ENCODE measurements at places on chromosomes 2 and 18.

- no peak for ATAC-seq
Measured at GRCh38 chr2:240603846-240604245, 17.3 kb downstream of the CAPN10 start.

DNA sequence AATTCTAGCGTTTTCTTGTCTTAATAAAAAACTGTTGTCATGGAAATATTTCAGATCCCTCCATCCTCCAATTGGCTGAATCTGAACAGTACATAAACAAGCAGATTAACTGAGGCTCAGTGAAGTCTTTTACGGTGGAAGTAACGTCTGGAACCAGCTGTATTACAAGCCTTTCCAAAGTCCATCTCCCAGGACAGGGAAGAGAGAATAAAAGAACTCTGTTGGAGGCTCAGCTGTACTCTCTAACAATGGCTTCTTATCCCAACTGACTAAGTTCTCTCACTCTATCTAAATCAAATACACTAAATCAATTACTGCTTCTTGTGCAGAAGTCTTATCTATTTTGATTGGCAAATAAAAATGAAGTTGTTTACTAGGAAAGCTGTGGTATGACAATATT is 19.9 kb upstream of the NEDD4L start:
- no peak for ATAC-seq

DNA sequence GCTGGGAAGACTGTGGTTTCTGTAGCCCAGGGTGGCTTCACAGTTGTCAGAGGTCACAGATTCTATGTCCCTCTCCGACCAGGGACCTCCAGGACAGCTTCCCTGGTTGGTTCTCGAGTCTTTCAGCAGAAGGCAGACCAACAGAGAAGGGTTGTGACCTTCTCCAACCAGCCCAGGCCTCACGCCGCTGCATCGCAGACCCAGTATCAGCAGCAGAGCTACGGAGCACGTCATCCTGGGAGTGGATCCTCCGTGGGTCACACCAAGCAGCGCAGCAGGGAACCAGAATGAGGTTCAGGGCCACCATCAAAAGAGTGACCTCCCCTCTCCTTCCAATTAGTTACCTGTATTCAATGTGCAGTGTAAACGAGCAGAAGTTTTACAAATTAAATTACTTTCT is 49.3 kb downstream of the ST3GAL5 start:
- no peak for ATAC-seq

DNA sequence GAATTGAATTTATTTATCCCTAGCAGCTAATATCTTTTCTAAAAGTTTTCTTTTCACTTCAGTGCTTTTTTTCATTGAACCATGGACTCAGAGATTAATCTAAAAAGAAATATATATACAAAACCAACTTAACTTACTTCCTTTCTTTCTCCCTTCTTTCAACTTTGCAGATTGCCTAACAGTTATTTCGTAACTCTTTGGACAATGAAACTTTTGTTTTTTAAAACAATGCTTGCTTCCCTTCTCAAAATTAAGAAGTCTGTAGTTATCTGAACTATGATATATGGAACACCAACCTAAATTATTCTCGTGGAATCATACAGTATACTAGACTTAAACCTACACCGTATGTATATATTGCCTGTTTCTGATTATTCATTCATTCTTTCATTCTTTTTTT is 62.9 kb downstream of the MIB1 start:
- ATAC-seq = no peak

- ATAC-seq = no peak
Measured at GRCh38 chr2:151251012-151251411, 10.7 kb downstream of the RBM43 start.

GRCh38 chr2:220533485-220533884 is 906.1 kb downstream of the SLC4A3 start:
- ATAC-seq = no peak

DNA sequence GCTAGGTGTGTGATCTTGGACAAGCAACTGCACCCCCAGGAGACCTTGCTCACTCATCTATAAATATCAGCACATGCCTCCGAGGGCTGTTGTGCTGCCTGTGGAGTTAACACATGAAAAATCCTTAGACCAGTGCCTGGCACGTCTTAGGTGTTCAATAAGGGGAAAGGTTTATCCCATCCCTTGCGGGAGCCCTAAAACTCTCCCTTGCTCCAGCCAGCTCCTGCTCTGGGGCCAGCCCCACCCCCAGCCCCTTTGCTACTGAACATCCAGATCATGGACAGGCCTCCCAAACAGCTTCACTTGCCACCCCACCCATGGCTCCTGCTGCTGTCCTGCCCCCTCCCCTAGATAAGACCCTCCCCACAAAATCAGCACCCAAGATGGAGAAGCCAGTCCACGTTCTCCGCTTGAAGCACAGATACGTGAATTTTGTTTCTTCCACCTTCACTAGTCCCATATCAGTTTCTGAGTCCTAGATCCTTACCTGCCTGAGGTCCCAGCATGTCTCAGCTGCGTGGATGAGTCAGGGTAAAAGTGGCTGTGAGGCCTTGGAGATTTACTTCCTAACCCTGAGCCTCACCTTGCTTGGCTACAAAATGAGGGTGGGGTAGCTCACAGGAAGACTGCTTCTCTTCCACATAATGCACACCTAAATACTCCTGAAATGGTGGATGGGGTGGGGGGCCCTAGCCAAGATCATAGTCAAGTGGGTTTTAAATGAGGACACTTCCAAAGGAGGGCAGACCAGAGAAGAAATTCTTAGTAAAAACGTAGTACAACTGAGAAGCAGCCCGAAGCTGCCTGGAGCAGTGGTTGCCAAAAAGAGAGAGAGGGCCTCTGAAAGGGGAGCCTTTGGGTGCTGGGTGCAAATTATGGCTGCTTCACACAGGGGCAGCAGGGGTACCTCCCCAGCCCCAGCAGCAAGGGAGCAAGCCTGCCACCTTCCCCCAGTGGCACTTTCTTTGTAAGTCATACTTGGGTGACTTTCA is 40.4 kb downstream of the C1QL2 start:
- ATAC-seq = no peak

GRCh38 chr18:23383494-23383893 is 69.6 kb upstream of the RIOK3 start:
- ATAC-seq = no peak

GRCh38 chr18:63098018-63098981 is 221.3 kb downstream of the BCL2 start:
- peak; percentile 44 for ATAC-seq

GRCh38 chr2:46025676-46026075 is 271.5 kb upstream of the EPAS1 start:
- no peak for ATAC-seq

DNA sequence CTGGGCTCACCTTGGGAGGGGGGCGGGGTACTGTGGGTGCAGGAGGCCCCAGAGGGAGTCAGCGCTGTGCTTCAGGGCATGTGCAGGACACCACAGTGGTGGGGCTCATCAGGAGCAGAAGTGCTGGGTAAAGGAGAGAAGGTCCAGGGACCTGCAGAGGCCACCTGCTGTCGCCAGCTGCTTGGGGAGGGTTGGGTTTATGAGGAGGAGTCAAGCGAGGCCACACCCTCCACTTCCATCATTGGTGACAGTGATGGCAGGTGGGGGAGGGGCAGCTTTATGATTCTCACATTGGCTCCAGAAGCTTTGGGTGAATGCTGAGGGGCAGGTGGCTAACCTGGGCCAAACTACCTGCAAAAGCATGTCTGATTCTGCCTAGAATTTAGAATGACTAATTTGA is 392.6 kb downstream of the HRH4 start:
- ATAC-seq = no peak

GRCh38 chr2:188314314-188315054 is 22.8 kb downstream of the GULP1 start:
- ATAC-seq = no peak

DNA sequence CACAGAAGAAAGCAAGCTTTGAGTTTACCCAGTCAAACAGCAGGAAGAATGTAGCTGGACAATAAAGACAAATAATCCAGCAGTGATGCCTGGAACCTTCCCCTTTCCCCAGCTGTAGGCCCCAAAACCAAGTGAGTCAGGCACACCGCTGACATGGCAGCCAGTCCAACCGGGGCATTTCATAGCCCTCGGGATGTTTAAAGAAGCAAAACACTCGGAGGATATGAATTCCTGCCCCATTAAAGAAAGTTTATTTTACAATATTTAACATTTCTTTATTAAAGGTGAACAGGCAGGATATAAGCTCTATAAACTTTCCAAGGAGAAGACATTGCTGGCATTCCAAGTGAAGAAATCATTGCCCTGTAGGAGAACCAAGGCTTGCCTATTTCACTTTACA is 507.6 kb upstream of the TNP1 start:
- ATAC-seq = no peak

DNA sequence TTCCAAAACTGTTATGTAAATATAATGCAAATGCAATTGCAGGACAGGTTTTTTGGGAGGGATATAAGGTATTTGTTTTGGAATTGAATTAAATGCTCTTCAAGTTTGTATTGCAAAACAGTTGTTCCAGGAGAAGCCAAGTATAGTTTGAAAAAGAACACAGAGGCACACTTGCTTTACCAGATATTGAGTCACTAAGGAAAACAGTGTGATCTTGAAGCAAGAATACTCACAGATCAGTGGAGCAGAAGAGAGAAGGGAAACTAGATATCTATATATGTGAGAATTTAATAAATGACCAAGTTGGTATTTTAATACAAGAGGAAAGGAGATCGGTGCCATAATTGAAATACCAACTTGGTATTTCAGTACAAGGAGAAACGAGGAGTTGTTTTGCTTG is 178.9 kb downstream of the CAPN13 start:
- no peak for ATAC-seq

DNA sequence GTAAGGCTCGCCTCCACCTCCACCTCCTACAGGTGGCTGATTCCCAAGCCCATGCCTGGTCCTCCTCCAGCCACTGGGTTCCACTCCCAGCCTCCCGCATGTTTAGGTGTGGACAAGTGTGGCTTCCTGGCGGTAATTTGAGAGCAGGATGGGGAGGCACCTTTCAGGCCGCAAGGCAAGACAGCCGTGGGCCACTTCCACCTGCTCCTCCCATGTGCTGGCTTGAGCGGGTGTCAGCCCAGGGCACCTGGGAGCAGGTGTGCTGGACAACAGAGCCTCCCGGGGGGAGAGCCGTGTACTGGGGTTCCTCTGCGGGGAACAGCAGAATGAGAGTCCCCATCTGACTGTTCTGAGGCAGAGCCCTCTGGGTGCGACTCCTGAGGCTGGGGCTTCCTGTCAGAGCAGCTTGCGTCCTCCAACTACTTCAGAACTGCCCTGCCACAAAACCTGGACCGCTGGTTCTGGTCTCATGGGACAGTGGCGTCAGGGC is 83.9 kb downstream of the TPO start:
- no peak for ATAC-seq

GRCh38 chr2:188410504-188411235 is 119.0 kb downstream of the GULP1 start:
- ATAC-seq = no peak

- ATAC-seq = no peak
Measured at GRCh38 chr2:45898819-45899218, 247.3 kb downstream of the PRKCE start.
